ENCODE measurements at places on chromosomes 2 and 18. TPM values are rescaled to one million over a fixed set of nuclear protein-coding genes. Genes with fewer than 3 reads are reported as not detected.

Gene LDLRAD4
- 4.1 TPM for total RNA-seq

Gene RAB31
- 64.1 TPM for total RNA-seq

Gene NR4A2
- 0.30 TPM for total RNA-seq

Gene RFX8
- total RNA-seq = 3.3 TPM

Gene AQP12A
- not detected for total RNA-seq

Gene ZNF638
- 123 TPM for total RNA-seq

Gene CBLN2
- not detected for total RNA-seq

Gene C2orf72
- total RNA-seq = 1.1 TPM

Gene CCDC93
- total RNA-seq = 39.5 TPM

Gene TMEM87B
- 115 TPM for total RNA-seq

Gene ASB18
- total RNA-seq = not detected

Gene ASNSD1
- total RNA-seq = 64.5 TPM

Gene RSAD2
- total RNA-seq = 0.30 TPM

Gene TTL
- 82.1 TPM for total RNA-seq

Gene PSMA8
- not detected for total RNA-seq

Gene BMP10
- total RNA-seq = not detected

Gene PTPRN
- 67.6 TPM for total RNA-seq

Gene HOXD1
- total RNA-seq = not detected

Gene ZC3H6
- 6.7 TPM for total RNA-seq

Gene UGT1A4
- total RNA-seq = not detected

Gene EFEMP1
- 180 TPM for total RNA-seq

Gene SP5
- total RNA-seq = not detected

Gene PSTPIP2
- total RNA-seq = 16.7 TPM

Gene ADAM23
- 49.3 TPM for total RNA-seq
